ENCODE measurements at places on chromosomes 2 and 18.

- DNase-seq = no peak
These were observed 179.5 kb upstream of the TWIST2 start for GRCh38 chr2:238668426-238668825.

GRCh38 chr2:143720095-143720664 lies 591.0 kb downstream of the ARHGAP15 start:
- DNase-seq = no peak

- DNase-seq = no peak
These were observed 90.4 kb upstream of the SLC35G4 start for GRCh38 chr18:11518788-11519685.

- no peak for DNase-seq
These were observed 133.6 kb downstream of the SOCS6 start for GRCh38 chr18:70422391-70422965.

- DNase-seq = no peak
These were observed 23.6 kb upstream of the KYNU start for GRCh38 chr2:142853912-142854311.

DNA sequence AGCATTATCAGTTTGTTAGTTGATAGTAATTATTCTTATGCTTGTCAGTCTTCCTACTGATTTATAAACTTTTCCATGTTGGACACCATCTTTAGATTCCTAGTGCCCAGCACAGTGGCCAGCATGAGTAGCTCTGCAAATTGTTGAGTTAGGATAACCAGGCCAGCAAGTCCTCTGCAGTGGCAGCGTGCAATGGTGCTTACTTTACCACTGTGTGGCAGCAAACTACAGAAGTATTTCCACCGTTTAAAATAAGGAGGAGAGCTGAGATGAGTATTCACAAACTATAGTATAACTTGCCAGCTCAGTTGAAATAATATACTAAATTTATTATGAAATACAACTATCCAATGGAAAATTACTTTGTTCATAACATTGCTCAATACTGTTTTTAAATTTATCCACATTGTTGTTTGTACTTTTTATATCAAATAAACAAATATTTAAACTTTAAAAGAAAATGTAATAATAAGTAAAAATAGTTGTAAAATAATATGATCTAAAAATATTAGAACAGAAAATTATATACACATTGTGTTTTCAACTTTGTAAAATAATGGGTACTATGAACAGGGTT lies 9.3 kb upstream of the THADA start:
- peak; percentile 44 for DNase-seq

- DNase-seq = peak; percentile 67
These were observed 145.7 kb downstream of the NUP35 start for GRCh38 chr2:183269956-183270355.

DNA sequence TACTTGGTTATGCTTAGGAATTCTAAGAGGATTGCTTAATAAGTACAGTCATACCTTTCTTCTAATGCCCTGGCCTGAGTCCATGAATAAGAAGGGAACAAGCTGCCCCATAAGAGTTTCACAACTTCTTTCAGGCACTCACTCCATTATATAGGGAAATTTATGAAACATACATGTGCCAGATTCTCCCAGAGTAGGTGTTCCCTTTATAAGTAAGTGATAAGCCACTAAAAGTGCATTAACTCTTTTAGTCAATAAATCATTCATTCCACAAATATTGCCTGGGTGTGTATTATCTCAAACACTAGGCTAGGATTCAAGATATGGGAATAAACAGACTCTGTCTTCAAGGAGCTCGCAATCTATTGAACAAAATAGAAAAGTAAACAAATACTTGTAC lies 84.5 kb upstream of the RBBP8 start:
- DNase-seq = no peak

DNA sequence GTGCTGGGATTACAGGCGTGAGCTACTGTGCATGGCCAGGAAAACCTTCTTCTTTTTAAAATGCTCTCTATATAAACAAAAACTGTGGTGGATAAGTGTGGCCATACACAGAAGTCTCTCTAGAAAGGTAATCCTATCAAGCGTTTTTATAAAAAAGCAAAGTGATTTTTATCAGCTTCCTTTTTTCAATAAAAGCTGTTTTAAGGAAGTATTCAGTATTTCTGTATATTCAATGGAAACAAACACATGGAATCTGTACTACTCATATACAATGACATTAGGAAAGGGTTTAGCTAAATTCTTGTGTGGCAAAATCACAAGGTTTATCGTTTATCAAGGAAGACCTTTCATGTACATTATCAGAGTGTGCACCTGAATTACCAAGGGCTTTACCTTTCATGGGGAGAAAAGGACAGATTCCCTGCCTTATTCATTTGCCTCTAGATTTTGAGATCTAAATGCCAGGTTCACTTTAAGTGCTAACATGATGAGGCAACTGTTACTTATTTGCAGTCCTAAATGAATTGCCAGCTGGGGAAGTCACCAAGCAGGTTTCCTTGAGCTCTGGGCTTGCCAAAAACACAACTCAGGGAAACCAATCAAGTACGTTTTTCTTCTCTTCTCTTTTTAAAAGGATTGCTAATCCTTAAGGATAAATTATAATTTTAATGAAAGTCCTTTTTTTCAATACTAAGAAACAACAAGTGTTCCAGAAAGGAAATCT lies 70.8 kb downstream of the RTN4 start:
- DNase-seq = peak; percentile 44

- peak; percentile 37 for DNase-seq
These were observed 432.7 kb upstream of the ID2 start for GRCh38 chr2:8249141-8249540.

DNA sequence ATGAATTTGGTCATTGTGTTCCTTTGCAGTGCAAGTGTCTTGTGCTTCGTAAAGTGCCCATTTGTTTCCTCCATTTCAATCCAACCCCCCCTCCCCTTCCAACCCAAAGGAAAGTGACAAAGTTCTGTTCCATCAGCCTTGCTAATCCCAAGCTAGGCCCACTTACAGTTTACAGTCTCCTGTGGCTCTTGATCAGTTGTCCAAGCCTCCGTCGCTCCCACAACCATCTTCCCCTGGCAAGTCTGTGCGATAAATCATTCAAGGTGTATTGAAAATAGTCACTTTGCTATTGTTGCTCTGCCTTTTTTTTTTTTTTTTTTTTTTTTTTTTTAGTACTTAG lies 6.5 kb downstream of the POU3F3 start:
- no peak for DNase-seq

DNA sequence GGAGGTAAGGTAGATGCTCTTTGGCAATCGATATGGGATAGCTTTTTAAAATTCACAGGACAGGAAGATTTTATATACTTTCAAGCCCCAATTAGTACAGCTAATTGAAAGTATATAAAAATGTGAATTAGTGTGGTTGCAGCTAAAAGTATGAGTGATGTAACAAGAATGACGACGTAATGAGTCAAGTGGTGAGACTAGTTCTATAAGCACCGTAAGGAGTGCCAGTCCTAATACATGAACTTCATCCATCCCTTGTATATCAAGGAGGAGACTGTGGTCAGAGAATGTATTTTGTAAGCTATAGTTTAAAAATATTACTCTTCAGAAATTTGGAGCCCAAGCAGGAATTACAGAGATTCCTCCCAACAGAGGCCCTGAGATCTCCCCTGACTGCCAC lies 25.8 kb downstream of the DNAJC27 start:
- DNase-seq = no peak

DNA sequence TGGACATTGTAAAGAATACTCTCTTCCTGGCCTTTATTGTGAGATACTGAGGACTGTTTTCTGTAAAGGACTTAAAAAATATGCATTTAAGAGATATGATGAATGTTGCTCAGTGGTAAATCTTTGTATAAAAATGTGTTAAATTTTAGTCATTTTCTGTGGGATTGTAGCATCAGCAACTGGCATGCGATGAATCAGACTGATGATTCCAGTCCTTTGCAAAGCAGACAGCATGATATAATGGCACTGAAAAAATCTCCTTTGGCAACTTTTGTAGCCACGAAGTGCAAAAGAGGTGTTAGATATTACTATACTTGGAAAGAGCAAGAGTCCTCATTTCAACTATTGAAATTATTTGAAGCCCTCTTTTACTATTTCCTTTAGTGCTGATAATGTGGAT lies 678.7 kb downstream of the PLCL1 start:
- no peak for DNase-seq

GRCh38 chr2:75959724-75960471 lies 249.2 kb upstream of the GCFC2 start:
- no peak for DNase-seq

- DNase-seq = no peak
These were observed 821.4 kb downstream of the RNF144A start for GRCh38 chr2:7738596-7738995.

- DNase-seq = no peak
These were observed 263.2 kb downstream of the EXOC6B start for GRCh38 chr2:72562451-72563153.

GRCh38 chr2:145350011-145350410 lies 830.1 kb upstream of the ZEB2 start:
- DNase-seq = no peak

GRCh38 chr2:53417385-53417784 lies 350.2 kb upstream of the CHAC2 start:
- DNase-seq = no peak

GRCh38 chr2:42931818-42932195 lies 139.4 kb upstream of the HAAO start:
- no peak for DNase-seq

- no peak for DNase-seq
These were observed 37.4 kb downstream of the NCK2 start for GRCh38 chr2:105782123-105782522.

GRCh38 chr2:190343536-190344275 lies at the start of gene INPP1:
Gene INPP1 (plus strand): TSS chr2:190343589. CDS start chr2:190360103, 16,514 bp downstream.
- DNase-seq = no peak

- no peak for DNase-seq
These were observed 268.9 kb downstream of the TDRD15 start for GRCh38 chr2:21392649-21393048.

Data from NCI-H446 (cell line).